ENCODE measurements at places on chromosomes 7 and 10.

GRCh38 chr10:17662193-17663138 is 18.5 kb downstream of the STAM start:
- DNase-seq = no peak

GRCh38 chr7:87853237-87853864 is 22.8 kb downstream of the SLC25A40 start:
- DNase-seq = no peak

DNA sequence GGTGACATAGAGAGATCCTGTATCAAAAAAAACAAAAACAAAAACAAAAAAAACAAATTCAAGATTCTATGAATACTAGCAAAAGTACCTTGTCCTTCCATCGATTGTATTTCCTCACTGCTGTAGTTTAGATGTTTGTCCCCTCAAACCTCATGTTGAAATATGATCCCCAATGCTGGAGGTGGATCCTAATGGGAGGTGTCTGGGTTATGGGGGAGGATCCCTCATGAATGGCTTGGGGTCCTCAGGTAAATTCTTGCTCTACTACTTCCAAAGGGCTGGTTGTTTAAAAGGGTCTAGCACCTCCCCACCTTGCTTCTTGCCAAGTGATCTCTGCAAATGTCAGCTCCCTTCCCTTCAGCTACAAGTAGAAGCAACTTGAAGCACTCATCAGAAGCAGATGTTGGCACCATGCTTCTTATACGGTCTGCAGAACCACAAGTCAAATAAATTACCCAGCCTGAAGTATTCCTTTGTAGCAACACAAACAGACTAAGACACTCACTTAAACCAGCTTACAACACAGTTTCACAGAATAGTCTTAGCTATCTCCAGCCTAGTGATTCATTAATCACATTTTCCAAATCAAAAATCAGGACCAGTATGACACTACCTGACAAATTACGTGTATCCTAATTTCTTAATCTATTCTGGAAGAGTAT is 20.7 kb downstream of the ABI1 start:
- no peak for DNase-seq

GRCh38 chr10:26543567-26544306 is 105.6 kb downstream of the APBB1IP start:
- no peak for DNase-seq

- peak; percentile 35 for DNase-seq
Observed at GRCh38 chr7:106056513-106057203, 55.5 kb downstream of the SYPL1 start.

- no peak for DNase-seq
Observed at GRCh38 chr7:27868131-27868550, 128.2 kb downstream of the TAX1BP1 start.

Data from stimulated activated CD4-positive, alpha-beta T cell treated with anti-CD3 and anti-CD28 coated beads, Interleukin-1b, Interleukin-23, amount 100 ng/mL, for 1 hour (primary cell).